MV-4-11 (cell line): ENCODE measurements at places on chromosomes 16 and 17.

- no peak for DNase-seq
Measured at GRCh38 chr17:59378675-59379074, 47.2 kb downstream of the YPEL2 start.

- no peak for DNase-seq
Measured at GRCh38 chr16:15037003-15037402, 18.9 kb downstream of the NTAN1 start.

DNA sequence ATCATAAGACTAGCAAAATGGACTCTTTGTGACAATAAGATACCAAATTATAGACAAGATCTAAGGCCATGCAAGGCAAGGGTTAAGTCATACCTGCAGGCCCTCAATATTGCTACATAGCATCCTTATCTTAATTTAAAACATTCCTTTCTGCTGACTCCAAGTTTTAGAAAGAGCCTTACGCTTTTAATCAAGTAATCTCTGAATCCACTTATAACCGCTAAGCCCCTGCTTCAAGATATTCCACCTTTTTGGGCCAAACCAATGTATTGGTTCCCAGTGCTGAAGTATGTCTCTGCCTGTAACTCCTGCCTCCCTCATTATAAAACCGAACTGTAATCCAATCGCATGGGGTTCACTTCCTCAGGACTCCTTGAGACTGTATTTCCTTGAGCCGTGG lies 255.4 kb downstream of the PHKB start:
- no peak for DNase-seq

DNA sequence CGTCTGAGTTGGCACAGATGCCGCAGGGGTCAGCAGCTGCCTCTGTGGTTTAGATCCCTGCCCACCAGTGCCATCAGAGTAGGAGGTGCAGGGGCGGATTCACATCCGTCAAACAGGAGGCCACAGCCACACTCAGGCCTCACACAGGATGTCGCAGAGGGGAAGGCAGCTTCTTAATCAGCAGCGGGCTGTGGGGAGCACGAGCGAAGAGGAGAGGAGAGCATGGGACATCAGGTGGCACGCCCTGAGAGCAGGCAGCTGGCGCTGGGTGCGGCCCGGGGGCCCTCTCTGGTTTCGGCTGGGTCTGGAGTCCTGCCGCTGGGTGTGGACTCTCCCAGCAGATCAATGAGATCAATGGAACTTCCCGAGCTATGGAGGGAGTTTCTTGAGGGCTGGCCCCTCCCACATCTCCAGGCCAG lies 9.6 kb downstream of the LLGL2 start:
- no peak for DNase-seq

GRCh38 chr17:63629627-63630026 lies 7.4 kb downstream of the MAP3K3 start:
- no peak for DNase-seq

DNA sequence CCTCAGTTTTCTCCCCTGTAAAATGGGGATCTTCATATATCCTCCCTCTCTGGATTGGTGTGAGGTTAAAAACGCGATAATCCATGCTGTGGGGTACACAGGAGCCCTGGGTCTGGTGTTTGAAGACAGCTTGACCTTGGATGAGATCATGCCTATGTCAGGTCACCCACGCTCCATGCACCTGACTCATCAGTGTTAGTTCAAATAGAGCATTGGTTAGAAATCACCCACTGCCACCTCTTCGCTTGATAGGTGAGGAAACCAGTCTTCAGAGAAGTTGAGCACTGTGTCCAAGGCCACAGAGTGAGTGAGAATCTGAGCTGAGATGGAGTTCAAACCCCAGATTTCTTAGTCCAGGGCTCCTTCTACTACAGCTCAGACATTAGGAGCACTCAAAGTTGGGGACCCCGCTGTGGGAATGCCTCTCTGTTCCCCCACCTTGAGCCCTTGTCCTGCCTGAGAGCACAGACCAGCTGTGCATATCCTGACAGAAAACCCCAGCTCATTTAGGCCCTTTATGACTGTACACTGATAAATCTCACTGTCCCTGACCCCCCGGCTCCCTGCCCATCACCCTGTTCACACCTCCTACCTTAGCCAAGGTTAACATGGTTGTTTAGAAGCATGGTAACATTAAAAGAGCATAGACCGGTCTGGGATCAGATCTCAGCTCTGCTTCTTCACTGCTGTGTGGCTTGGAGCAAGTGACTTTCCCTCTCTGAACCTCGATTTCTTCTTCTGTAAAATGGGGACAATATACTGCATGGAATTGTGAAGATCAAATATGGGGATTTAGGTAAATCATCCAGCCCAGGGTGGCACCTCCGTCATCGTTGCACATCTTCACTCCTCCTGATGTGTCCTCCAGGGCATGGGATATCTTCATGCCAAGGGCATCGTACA lies 22.4 kb upstream of the LGALS9 start:
- no peak for DNase-seq

GRCh38 chr16:81548876-81549546 lies 104.4 kb downstream of the CMIP start:
- peak; percentile 51 for DNase-seq

GRCh38 chr17:81695211-81695610 lies 8.0 kb upstream of the MRPL12 start:
- DNase-seq: no peak

GRCh38 chr17:41579484-41580243 lies 7.0 kb downstream of the KRT14 start:
- peak; percentile 72 for DNase-seq

GRCh38 chr17:64180089-64181073 lies 50.4 kb upstream of the ERN1 start:
- peak; percentile 95 for DNase-seq

- DNase-seq: no peak
Measured at GRCh38 chr17:1810450-1811103, 19.1 kb downstream of the SMYD4 start.

DNA sequence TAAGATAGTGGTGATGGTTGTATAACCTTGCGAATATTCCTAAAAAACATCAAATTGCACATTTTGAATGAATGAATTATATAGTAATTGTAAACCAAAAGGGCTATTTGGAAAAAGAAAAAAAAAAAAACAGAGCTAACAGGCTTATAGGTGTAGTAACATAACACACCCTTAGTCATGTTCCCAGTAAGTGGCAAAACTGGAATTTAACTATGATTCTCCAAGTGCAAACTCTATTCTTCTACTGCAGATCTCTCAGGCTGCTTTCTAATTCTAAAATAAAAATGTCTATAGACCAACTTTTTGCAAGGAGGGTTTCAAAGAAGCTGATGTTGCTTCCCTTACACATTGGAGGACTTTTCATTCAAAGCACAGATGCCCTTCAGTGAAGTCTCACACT lies 293.2 kb upstream of the MON1B start:
- DNase-seq: no peak

DNA sequence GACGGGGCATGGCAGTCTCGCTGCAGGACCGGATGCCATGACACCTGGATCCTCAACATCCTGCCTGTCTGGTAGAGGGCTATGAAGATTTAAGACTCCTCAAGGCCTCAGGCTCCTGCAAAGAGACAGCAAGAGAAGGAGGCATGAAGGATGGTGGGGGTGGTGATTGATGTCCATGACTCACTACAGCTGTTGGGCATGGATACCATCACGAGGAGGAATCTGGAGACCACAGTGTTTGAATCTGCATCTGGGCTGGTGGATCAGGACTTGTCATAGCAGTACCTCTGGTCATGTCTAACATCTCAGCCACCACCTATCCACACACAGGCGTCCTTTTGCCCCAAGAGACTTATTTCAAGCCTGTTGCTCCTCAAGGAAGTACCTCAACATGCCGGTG lies 50.2 kb upstream of the WSCD1 start:
- DNase-seq: no peak

DNA sequence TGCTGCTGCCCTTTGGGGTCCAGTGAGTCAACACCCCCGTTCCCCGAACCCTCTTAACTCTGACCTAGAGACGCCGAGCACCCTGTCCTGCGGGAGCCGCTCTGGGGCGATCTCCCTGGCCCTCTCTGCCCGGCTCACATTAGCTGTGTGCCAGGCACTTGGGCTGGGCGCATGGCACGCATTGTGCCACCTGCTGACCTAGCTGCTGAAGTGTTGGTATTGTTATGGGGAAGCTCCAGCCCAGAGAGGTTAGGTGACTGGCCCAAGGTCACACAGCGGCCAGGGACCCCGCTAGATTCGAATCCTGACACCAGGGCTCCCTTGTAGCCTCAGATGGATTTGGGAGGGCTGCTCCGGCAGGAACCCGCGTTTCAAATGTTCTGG lies 1.1 kb downstream of the HSD17B1 start:
- DNase-seq: no peak

DNA sequence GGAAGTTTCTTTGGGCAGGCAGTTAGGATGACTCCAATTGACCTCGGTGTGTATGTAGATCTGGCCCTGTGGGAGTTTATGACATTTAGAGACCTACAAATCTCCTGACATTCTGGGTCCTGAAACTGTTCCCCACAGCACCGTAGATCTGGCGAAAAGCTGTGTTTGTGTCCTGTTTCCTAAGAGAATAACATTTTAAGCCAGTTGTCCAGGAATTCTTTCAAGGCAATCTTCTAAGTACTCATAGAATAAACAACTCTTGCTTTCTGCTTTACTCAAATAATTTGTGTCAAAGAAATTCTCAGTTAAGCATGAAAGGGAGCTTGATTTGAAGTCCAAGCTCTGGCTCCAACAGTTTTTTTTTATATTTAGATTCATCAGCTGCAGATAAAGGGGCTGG lies 78.5 kb upstream of the ELAC2 start:
- DNase-seq: peak; percentile 20

GRCh38 chr17:49556223-49556943 lies 19.3 kb upstream of the NXPH3 start:
- peak; percentile 49 for DNase-seq

- DNase-seq: no peak
Measured at GRCh38 chr17:80225230-80225629, 5.0 kb downstream of the SLC26A11 start.

DNA sequence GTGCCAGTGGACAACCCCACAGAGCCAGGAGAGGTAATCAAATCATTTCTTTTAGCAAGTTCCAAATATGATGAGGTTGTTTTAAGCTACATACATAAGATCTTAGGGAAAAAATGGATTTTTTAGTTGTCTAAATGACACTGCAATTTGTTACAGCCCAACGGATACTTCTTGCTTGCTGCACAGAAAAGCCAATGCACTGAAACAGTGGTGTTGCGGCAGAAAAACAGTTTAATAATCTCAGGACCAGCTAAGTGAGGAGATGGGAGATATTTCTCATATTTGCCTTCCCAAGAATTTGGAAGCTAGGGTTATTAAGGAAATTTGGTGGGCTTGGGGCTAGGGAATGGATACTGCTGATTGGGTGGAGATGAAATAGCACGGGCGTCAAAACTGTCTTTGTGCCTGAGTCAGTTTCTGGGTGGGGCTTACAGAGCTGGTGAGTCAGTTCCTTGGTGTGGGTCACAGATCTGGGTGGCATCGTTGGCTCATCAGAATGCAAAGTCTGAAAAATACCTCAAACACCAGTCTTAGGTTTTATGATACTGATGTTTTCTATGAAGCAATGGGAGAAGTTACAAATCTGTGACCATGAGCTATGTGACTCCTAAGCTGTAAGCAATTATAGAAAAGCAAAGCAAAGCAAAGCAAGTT lies 255.4 kb downstream of the IRX3 start:
- DNase-seq: peak; percentile 53

GRCh38 chr17:75009139-75009724 lies 3.2 kb upstream of the MRPL58 start:
- DNase-seq: no peak

DNA sequence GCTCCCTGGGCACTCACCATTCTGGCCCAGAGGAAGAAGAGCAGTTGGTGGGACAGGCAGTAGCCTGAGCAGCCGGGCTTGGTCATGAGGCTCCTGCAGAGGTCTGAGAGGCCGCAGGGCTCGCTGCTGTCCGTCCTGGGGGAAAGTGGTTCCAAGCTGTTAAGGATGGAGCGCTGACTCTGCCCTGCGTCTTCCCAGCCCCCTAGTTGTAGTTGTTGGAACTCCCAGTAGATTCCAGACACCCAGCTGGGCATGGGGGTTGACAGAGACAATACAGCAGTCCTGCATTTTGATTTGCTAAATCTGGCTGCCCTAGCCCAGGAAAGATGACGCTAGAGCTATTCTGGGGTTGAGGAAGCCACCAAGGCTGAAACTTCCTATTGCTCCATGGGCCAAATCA lies 7.3 kb downstream of the C16orf89 start:
- DNase-seq: no peak

GRCh38 chr16:26614237-26614841 lies 452.4 kb upstream of the C16orf82 start:
- no peak for DNase-seq

- DNase-seq: no peak
Measured at GRCh38 chr16:11032922-11033291, 88.5 kb downstream of the CLEC16A start.

GRCh38 chr17:81294512-81295030 lies 536 bp downstream of the SLC38A10 start:
- no peak for DNase-seq

DNA sequence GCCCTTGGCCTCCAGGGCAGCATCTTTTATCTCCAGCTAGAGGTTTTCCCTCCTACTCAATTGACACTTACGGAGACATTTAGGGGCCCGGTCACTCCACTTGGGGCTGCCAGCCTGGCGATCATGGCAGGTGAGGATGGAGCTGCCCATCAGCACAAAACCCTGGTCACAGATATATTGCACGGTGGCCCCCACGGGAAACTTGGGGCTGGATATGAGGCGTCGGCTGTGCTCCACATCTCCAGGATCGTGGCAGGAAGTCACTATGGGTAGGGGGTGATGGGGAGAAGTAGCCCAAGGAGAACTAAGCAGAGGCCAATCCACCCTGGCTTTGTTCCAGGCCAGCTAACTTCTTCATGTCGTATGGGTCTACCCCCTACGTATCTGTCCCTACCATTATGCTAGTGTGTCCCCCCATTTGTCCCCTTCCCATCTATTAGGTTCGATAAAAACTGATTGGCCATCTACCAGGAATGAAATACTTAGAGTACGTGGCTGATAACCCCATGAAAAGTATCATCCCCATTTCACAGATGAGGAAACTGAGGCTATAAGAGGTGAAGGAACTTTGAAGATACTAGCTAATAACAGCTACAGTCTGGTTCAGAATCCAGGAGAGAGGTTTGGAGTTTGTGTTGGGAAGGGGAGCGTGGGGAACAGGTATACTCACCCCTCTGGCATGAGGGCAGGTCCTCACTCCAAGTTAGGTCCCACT lies 6.1 kb upstream of the PHF12 start:
- DNase-seq: no peak

- no peak for DNase-seq
Measured at GRCh38 chr16:79613009-79613408, 12.5 kb upstream of the MAF start.

- no peak for DNase-seq
Measured at GRCh38 chr17:59856859-59857794, 35.6 kb downstream of the TUBD1 start.

DNA sequence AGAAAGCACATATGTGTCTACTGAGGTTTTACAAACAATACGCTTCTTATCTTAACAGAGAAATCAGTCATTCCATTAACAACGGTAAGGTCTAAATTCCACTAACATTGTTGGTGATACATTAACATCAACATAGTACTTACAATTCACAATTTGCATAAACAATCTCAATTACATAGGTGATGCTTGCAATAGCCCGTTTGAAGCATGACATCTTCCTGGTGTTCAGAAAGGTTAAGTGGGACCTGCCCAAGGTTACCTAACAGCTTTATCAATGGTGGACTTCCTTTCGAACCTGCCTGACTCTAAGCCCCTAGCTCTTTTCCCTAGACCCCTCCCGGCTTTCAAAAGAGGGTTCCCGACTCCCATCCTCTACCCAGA lies 699 bp downstream of the FAM222B start:
- DNase-seq: no peak
